ENCODE measurements at places on chromosomes 11 and 22. TPM values are rescaled to one million over a fixed set of nuclear protein-coding genes. Genes with fewer than 3 reads are reported as not detected.

DAGLA gene
- 9.6 TPM for total RNA-seq

ANKK1 gene
- total RNA-seq, result not detected

PANX2 gene
- total RNA-seq, result 1.8 TPM

BATF2 gene
- total RNA-seq, result not detected

C11orf86 gene
- total RNA-seq, result not detected

OR51B6 gene
- not detected for total RNA-seq

CHORDC1 gene
- 49.2 TPM for total RNA-seq

DNA sequence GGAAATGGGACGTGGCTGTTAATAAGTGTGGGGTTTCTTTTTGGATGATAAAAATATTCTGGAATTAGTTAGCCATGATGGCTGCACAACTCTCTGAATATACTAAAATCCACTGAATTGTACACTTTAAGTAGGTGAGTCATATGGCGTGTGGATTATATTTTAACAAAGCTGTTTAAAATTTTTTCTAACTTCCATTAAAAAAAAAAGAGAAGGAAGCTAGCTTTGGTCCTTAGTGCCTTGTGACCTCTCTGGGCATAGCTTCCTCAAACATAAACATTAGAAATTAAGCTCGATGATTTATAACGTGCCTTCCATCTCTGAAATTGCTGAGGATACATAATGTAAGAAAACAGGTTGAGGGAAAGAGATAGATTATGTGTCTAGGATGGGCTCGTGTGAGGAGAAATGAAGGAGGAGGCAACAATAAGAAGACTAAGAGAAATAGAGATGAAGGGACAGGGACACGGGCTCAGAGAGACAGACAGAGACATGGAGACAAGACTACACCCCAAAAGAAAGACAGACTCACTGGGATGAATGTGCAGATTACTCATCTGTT is 20.0 kb downstream of the IRAG1 start:
- no peak for DNase-seq

GRCh38 chr11:63761188-63761587 is 7.4 kb downstream of the ZFTA start:
- peak; percentile 44 for DNase-seq

GRCh38 chr11:35347173-35347878 is 72.0 kb downstream of the SLC1A2 start:
- no peak for DNase-seq

- DNase-seq, result no peak
These were observed 46.3 kb downstream of the IGLL1 start for GRCh38 chr22:23533771-23534191.

GRCh38 chr11:1180171-1180570 is 22.4 kb downstream of the MUC5AC start:
- no peak for DNase-seq

GRCh38 chr11:32225571-32226285 is 134.9 kb downstream of the RCN1 start:
- no peak for DNase-seq

DNA sequence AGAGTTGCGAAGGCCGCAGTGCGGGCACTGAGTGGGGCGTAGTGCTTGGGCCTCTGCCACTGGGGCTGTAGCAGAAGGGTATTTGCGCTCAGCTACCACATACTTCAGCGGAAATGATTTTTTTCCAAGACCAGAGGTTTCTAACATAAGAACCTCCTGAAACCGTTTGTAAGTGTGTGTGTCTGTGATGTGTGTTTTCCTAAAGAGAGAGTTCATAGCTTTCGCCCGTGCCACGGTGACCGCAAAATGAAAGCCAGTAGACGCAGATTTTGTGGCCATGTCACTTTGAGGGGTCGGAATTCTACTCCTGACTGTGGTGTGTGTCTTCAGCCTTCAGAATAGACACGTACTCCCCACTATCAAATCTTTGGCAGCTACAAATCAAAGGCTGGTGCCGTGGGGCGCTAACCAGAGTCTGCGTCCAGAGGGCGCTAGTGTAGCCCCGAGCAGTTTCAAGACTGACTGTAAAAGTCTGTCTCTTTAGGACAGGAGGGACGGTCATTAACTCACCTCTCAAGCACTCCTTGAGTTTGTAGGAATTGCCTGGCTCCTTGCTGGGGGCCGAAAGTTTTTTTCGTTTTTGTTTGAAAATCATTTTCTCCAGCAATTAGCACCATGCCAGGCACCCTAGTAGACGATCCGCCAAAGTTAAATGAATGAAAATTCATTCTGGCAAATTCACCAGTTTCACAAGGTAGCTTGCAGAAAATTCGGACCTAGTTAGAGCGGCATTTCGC is 2.5 kb upstream of the CALCA start:
- DNase-seq, result peak; percentile 77

GRCh38 chr22:39439170-39439569 is 17.6 kb upstream of the MGAT3 start:
- no peak for DNase-seq

GRCh38 chr11:45815747-45816146 is 10.8 kb downstream of the SLC35C1 start:
- no peak for DNase-seq

- peak; percentile 46 for DNase-seq
These were observed 1.4 kb downstream of the ADM start for GRCh38 chr11:10305964-10306918.

- DNase-seq, result no peak
These were observed 7.3 kb downstream of the RSF1 start for GRCh38 chr11:77813256-77813655.

DNA sequence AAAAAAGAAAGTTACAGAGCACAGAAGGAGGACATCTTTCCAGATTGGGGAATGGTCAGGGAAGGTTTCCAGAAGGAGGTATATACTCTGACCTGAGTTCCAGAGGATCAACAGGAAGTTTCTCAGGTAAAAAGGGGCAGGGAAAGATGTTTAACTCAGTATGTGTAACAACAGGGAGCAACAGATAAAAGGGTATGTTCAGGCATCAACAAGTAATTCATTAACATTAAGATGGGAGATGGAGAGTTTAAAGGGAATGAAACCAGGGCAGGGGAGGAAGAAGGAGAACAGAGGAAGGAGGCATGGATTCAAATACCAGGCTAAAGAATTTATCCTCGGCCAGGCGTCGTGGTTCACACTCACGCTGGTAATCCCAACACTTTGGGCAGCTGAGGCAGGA is 2.5 kb upstream of the DENND5A start:
- DNase-seq, result no peak

- no peak for DNase-seq
These were observed 190.2 kb downstream of the SHANK2 start for GRCh38 chr11:71062199-71062598.

DNA sequence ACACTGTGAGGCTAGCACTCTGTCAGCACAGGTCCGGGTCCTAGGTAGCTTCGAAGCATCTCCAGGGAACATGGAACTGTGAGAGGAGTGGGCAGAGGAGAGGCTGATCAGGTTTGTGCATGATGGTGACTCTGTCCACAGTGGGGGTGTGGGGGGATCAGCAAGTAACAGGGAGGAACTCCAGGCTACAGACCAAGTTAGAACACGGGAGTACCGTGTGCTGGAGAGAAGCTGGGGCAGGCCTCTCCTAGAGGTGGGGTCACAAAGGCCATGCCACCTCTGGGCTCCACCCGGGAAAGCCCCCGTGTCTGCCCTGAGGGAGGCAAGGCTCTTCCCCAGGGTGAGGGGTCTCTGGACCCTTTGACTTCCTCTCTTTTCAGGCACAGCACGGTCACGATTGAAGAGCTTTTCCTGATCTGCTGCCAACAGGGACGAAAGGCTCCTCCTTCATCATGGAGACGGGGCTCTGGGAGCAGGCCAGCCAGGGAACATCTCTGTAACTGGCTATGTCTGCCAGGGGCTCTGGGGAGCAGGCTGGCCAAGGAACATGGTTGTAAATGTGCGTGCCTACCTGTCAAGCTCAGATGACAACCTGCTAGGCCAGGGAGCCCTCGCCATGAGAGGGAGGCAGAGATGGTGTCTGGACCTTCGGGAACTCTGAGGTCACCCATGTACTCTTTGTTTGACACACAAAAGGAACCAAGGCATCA is 1476.1 kb downstream of the BRD1 start:
- no peak for DNase-seq

- no peak for DNase-seq
These were observed 55.0 kb upstream of the HORMAD2 start for GRCh38 chr22:30025221-30025620.

DNA sequence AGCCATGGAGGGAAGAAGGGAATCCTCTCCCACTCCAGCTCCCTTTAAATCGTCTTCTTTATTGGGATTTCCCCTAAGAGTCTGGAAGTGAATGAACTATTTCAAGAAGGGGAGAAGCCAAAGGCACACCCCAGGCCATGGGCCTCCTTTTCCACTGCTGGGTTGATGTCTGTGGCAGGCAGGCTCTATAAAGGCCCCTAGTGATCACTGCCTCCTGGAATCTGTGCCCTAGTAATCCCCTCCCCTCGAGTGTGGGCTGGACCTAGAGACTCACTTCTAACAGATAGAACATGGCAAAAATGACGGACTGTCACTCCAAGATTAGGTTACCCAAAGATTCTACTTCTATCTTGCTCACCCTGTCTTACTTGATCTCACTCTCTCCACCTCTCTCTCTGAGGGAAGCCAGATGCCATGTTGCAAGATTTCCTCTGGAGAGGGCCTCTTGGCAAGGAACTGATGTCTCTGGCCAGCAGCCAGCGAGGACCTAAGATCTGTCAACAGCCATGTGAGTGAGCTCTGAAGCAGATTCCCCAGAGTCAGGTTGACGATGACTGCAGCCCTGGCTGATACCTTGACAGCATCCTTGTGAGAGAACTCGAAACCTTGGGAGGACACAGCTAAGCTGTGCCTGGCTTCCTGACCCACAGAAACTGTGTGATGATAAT is 444.8 kb downstream of the SOX6 start:
- no peak for DNase-seq

DNA sequence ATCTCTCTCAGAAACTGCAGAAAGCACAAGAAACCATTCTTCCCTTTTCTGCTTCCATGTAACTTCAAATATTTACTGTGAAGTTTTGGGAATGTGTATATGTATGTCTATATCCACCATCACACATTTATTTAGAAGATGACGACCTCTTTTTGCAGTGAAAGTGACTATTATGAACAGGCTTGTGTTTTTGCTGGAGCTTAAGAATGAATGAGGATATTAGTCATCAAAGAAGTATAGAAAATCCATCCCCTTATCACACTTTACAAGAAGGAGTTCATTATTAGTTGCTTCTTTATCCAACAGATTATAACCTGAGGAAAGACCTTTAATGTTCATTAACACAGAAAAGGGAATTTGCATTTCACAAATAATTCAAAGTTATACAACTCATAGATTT is 21.1 kb upstream of the SLC5A12 start:
- DNase-seq, result no peak

DNA sequence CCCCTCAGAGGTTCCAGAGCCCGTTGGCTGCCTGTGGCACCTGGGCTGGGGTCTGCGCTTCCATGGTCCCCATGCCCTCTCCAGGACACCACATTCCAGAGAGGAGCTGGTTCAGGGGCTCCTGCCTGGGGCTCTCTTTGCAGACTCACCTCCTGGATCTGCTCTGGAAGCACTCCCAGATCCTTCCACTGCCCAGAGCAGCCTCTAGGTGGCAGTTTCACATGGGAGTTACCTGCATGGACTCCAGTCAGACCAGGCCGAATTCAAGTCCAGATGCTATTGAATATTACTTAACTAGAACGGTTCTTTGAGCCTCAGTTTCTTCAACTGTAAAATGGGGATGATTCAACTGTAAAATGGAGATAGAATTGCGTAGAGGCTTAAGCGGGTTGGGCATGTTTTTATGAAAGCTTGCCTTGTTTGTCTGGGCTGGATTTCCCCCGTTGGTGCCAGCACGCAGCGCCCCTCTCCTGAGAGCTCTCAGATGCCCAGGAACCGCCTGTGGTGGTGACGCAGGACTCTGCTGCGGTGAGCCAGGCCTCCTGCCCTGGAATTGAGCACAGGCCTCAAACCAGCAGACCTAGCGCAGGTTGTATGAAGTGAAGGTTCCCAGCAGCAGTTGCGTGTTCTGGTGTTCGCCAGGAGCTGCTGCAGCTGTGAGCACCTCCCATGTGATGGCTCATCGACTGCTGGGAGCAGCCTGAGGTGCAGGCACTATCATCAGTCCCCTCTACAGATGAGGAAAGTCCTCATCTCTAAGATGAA is 44.2 kb downstream of the LMO1 start:
- DNase-seq, result peak; percentile 74

GRCh38 chr11:19763330-19763729 is 50.7 kb downstream of the NAV2 start:
- DNase-seq, result no peak

GRCh38 chr11:125954123-125954944 is 8.5 kb downstream of the VSIG10L2 start:
- DNase-seq, result no peak

DNA sequence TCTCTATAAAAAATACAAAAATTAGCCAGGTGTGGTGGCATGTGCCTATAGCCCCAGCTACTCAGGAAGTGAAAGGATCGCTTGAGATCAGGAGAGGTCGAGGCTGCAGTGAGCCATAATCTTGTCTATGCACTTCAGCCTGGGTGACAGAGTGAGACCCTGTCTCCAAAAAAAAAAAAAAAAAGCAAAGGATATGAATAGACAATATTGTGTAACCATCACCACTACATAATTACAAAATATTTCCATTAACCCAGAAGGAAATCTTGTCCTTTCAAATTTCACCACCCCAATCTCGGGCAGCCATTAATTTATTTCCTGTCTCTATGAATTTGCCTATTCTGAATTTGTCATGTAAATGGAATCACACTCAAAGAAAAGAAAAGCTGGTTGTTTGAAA is 21.2 kb downstream of the RSF1 start:
- DNase-seq, result no peak

- no peak for DNase-seq
These were observed 22.3 kb upstream of the A4GALT start for GRCh38 chr22:42742940-42743339.

- DNase-seq, result no peak
These were observed 176.7 kb upstream of the NCAM1 start for GRCh38 chr11:112784323-112785073.

DNA sequence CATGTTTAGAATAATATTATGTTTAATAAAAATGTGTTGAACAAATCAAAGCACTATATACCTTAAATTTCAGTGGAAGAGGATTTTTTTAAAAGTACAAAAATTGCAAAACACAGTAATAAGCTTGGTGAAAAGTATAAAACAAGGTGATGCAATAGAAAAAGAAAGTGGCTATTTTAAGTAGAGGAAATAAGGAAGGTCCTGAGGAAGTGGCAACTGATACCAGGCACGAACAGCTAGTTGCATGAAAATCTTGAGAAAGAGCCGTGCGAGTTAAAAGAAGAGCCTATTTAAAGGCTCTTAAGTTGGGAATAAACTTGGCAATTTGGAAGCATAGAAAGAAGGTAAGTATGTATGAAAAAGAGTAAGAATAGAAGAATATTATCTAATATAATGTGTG is 1679.3 kb downstream of the LRRC4C start:
- DNase-seq, result no peak

GRCh38 chr11:58186938-58187337 is 1.9 kb upstream of the OR9Q2 start:
- DNase-seq, result no peak
